ENCODE measurements at places on chromosomes 5 and 9.

DNA sequence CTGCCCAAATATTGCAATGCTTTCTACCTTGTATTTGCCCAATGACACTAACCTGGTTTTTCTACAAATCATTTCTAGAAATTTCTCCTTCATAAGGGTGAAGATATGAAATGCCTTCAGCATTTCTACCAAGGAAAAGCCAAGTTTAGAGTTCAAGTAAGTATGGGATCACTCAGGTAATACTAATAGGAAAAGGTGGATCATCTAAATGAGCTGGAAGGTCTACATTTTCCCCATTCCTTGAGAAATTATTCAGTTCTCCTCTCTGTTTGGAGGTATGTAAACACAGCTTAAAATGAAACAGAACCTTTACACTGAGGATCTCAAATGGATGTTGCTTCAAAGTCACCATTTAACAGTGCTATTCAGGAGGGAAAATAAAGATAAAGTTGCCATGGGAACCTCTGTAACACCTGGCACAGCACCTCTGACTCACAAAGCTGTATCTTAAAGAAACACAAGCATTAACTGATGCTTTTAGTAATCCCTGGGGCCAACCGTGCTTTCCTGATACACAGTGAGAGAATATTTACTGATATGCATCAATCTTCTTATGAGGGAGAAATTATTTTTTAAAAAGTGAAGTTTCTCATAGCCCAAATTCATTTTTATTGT is 161.3 kb downstream of the DRD1 start:
- DNase-seq, result no peak

DNA sequence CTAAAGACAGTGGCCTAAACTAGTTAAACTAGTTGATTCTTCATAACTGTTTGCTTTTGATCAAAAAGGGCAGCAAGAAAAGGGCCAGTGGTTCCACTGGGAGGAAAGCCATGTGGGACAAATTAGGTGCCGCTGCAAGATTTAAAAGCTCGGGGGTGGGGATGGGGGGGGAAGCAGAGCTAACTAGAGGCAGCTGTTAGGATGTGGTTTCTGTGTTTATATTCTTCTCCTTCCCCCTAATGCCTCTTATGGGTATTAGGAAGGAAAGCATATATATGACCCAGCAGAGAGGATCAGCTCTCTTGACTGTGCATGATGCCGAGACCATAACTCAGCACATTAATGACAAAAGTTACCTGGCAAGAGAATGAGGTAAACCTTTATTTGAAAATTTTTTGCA is 65.7 kb downstream of the EFNA5 start:
- no peak for DNase-seq

DNA sequence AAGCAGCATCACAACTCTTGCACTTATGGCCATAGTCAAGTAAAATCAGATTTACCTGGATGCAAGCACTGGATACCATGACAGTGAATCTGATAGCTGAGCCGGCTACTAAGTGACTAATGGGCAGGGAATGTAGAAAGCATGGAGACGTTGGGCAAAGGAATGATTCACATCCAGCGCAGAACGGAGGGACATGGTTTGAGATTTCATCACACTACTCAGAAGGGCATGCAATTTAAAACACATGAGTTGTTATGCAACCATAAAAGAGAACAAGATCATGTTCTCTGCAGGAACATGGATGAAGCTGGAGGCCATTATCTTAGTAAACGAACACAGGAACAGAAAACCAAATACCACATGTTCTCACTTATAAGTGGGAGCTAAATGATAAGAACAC is 169.1 kb upstream of the PIK3R1 start:
- DNase-seq, result no peak

GRCh38 chr5:45696206-45696836 is at the start of gene HCN1:
HCN1 (minus strand) TSS chr5:45696380.
- DNase-seq, result peak; percentile 49

GRCh38 chr5:40431734-40432133 is 248.0 kb upstream of the PTGER4 start:
- no peak for DNase-seq

DNA sequence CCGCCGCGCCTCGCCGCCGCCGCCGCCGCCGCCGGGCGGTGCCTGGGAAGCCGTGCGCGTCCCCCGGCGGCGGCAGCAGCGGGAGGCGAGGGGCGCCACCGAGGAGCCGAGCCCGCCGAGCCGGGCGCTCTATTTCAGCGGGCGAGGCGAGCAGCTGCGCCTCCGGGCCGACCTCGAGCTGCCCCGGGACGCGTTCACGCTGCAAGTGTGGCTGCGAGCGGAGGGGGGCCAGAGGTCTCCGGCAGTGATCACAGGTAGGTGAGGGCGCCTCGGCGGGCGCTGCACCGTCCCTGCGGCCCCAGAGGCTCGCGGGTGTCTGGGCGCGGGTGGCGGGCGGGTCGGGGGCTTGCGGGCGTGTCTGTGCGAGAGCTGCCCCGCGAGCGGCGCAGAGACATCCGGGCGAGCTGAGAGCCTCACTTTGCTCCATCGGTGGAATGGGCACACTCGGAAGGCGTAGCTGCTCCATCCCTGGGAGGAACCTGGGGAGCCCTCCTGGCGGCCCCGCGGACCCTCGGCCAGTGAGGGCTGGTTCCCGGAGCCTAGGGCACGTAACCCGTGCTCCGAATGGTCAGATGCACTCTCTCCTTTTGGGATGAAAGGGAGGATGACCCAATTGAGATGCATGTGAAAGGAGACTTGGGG is 864 bp downstream of the PAPPA start:
- no peak for DNase-seq

DNA sequence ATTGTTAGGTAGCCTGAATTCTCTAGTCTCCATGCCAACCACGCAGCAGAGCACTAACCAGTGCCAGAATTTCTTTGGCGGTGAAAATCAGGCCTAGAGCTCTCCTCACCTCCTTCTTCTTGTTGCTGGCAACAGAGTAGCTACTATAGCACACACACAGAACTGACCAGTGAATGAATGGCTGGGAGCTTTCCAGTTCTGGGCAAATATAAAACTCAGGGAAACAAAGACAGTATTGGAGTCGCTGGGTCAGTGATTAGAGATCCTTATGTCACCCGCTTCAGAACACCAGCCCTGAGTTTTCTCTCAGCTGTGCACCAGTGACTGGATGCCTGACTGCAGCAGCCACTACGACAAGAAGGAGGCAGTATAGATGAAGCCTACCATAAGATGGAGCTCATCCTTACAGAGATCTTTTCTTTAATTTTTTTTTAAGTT is 26.9 kb upstream of the FEM1C start:
- DNase-seq, result no peak

DNA sequence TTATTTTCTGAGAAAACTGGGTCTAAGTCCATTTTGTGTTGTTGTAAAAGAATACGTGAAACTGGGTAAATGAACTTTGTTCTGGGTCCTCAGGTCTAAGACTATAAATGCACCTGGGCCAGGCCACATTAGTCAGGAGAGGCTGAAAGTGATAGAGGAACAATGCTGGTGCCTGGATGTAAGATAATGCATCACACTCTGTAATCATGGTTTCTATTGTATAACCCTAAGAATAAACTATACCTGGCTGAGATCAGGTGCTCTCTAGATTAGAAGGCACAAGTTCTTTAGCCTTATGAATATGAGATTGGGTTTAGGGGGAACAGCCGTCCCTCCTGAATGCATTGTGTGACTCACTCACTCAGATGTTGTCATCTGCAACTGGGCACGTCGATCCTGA is 675.5 kb downstream of the HTR1A start:
- no peak for DNase-seq

GRCh38 chr5:14552017-14552416 is 29.6 kb upstream of the OTULINL start:
- DNase-seq, result no peak

GRCh38 chr9:137077758-137078693 is 709 bp downstream of the UAP1L1 start:
- DNase-seq, result no peak

DNA sequence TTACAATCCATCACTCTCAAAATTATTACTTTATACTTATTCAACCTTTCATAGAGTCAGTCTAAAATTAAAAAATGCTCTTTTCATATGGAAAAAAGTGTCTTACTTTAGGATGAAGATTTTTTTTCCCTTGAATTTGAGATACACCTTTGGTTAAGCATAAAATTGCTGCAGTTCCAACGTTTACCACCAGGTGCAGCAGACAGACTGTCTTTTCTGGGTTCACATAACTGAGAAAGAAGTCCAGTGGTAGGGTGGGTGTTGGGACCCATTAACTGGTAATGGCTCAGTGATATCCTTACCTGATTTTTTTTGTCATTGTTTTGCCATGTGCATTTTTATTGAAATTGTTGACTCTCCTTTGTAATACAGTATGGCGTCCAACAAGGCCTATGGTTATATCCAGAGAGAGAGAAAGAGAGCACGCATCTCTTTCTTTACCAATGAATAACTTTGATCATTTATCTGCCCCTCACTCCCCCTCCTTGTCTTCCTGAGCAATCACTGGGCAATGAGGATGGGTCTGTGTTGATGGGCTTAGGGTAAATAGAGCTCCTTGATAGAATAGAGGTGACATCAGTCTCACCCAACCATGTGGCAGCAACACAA is 98.4 kb downstream of the FBXL7 start:
- DNase-seq, result no peak

DNA sequence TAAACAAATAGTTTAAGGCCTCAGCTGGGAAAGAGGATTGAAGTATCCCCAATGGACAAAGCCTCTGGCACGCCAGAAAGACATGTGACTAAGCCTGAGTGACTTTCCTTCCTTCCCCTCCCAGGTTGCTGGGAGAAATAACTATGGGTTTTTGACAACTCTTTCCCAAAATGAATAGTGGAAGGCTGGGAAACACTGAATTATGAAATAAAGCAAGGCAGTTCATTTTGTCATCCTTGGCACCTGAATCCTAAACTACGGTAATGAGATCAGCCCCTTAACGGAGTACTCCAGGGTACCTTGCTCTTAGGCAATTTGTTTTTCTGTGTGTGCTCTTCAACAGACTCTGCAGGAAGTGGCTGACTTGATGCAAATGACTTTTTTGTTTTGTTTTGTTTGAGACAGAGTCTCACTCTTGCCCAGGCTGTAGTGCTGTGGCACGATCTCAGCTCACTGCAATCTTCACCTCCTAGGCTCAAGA is 75.2 kb downstream of the LMNB1 start:
- DNase-seq, result no peak

DNA sequence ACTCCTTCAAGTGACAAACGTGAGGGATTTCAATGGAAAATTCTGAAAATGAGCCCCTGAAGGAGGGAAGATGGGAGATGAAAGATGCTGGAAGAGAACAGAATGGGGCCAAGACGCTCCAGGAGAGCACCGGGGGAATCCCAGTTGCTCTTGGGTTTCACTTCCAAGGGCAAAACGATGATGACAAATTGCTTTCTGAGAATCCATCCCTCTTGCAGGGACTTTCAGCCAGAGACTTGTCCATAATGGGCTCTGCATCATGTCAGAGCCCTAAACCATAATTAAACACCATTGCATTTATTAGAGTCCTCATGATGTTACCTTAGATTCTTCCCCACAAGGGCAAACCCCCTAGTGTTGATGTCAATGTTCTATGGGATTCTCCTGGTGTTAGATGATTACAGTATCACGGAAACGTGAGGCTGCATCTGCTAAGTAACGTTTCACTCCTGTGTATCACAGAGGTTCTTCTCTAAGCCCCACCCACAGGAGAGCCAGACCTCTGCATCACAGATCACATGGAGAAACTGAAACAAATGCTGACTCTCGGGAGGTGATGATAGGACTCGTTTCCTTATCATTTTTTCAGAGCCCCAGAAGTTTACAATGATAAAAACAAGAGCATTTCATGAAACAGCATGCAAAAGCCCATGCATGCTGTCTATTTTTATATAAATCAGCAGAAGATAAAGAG is 114.4 kb downstream of the TENT4A start:
- peak; percentile 62 for DNase-seq

GRCh38 chr9:137280474-137281344 is 3.2 kb downstream of the TOR4A start:
- DNase-seq, result no peak
